ENCODE measurements at places on chromosomes 13 and 19.

GRCh38 chr13:112477070-112477619, 101.0 kb downstream of the SPACA7 start:
- no peak for DNase-seq

GRCh38 chr13:76860706-76861105, 25.5 kb downstream of the KCTD12 start:
- DNase-seq = no peak

DNA sequence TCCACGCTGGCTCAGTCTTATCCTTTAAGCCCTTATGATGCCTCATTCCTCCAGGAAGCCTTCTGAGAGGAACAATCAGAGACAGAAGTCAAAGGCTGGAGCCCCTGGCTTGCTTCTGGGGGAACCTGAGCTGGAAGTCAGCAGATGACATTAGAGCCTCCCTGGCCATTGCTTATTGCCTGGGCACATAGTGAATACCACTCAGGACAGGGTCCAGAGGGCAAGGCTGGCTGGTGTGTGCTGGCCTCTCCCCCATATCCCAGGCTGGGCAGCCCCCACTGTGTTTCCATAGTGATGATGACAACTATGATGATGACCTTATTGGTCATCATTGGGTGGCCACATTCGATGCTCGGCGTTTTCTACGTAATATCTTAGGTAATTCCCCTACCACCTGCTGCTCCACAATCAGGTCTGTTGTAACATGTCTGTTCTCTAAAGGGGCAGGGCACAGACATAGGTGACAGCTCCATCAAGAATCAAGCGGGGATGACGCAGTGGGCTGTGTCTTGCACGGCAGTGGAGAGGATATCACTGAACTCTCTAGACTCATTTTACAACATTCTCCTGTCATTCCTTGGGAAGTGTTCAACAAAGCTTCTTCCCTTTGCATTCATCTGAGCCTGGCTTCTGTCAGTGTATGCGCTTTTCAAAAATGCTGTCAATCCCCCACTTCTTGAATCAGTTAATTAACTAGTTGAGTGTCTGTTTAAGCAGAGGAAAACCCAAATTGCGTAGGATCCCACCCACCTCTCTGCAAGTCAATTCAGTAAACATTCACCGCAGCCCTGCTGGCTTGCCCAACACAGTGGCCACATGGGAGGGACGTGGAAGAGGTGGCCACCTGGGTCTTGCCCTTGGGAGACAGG, 89.4 kb upstream of the TSHZ3 start:
- DNase-seq = no peak

DNA sequence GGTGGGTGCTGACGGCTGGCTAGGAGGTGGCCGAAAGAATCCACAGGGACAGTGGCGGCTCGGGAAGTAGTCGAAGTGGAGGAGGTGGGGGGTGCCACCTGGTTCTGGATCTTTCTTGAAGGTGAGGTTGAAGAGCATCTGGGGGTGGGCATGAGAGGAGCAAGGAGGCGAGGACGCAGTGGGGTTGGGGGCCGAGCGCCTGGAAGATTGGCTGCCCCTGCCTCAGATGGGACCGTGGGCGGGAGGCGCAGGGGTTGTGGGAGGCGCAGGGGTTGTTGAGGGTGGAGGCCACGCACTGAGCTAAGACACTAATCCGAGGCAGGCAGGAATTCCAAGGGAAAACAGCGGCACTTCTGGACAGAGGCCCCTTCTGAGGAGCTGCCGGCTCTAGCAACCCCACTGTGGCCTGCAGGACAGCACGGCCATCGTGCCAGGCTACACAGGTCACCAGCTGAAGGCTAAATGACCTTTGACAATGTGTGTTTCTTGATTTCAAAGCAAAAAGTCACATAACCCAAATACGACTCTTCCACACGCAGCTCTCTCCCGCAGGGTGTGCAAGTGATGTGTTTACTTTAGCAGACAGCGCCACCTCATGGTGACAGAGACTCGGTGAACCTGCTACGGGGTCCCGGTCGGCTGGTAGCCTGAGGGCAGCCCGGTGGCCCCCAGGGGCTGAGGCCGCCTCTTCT, 44.1 kb upstream of the RANBP3 start:
- peak; percentile 62 for DNase-seq

GRCh38 chr19:36418287-36419001, at the start of gene ZFP82:
Gene ZFP82 (minus strand): TSS chr19:36418644. CDS start chr19:36409789, 8,855 bp downstream.
- DNase-seq = peak; percentile 73

DNA sequence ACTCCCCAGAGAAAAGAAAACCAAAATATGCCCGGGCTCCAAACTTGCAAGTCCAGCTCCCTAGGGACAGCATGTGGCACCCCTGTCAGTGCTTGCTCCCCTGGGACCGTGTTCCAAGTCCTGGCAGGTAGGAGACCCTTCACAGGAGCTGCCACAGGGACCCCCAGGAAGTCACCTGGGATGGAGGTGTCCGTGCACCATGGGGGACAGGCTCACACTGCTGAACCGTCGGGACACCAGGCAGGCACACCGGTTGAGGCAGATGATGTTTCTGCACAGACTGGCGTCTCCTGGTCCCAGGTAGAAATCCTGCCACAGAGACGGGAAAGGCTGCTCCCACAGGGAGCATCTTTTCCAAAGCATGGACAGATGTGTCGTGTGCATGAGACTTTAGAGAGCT, 11.7 kb upstream of the PROZ start:
- no peak for DNase-seq
